ENCODE measurements at places on chromosomes 7 and 10. TPM values are rescaled to one million over a fixed set of nuclear protein-coding genes. Genes with fewer than 3 reads are reported as not detected.

DNA sequence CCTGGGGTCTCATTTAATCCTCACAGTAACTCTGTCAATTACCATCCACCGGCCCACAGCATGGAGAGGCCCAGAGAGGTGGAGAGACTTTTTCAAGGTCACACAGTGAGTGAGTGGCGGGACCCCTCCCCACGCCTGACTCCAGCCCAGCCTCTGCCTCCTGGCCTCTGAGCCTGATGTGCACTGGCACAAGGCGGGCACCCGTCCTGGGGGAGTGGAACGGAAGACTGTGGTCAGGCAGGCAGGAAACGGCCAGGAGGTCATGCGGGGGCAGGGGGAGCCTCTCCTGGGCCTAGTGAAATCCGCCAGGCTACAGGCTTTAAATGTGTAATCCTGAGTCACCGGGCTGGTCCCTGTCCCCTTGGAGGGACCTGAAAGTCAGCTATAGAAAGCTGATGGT, 32.2 kb downstream of the ZCCHC24 start:
- H3K27ac ChIP-seq, result peak overlapping the region; percentile 52
- DNase-seq, result peak; percentile 80
- H3K4me3 ChIP-seq, result no peak overlapping the region
- H3K4me1 ChIP-seq, result peaks cover 27% of the 10 kb centered on the region
- no peaks in the 10 kb centered on the region for H3K27me3 ChIP-seq
- H3K36me3 ChIP-seq, result no peaks in the 10 kb centered on the region

GRCh38 chr7:81534996-81535395, 234.9 kb downstream of the HGF start:
- no peaks in the 10 kb centered on the region for H3K27me3 ChIP-seq
- no peak for DNase-seq
- no peak overlapping the region for H3K27ac ChIP-seq
- H3K36me3 ChIP-seq, result no peaks in the 10 kb centered on the region
- H3K4me3 ChIP-seq, result no peak overlapping the region
- H3K4me1 ChIP-seq, result no peaks in the 10 kb centered on the region

- H3K27me3 ChIP-seq, result no peaks in the 10 kb centered on the region
- no peaks in the 10 kb centered on the region for H3K36me3 ChIP-seq
- no peak for DNase-seq
- H3K4me1 ChIP-seq, result no peaks in the 10 kb centered on the region
These were observed 6.5 kb upstream of the NANOS1 start for GRCh38 chr10:119022846-119023552.

- peaks cover 21% of the 10 kb centered on the region for H3K4me1 ChIP-seq
- no peak overlapping the region for H3K4me3 ChIP-seq
- H3K27ac ChIP-seq, result peak overlapping the region; percentile 18
- H3K27me3 ChIP-seq, result no peaks in the 10 kb centered on the region
These were observed 4.3 kb downstream of the GPR22 start for GRCh38 chr7:107474104-107474521.

ZMIZ1 gene
- total RNA-seq, result 133 TPM

PRPS1L1 gene
- total RNA-seq, result not detected

CHRM2 gene
- total RNA-seq, result 0.13 TPM

ATG9B gene
- total RNA-seq, result 3.8 TPM

CFAP70 gene
- total RNA-seq, result 2.8 TPM

Measured in spleen (tissue), 13 donors.